ENCODE measurements at places on chromosomes 13 and 19.

DNA sequence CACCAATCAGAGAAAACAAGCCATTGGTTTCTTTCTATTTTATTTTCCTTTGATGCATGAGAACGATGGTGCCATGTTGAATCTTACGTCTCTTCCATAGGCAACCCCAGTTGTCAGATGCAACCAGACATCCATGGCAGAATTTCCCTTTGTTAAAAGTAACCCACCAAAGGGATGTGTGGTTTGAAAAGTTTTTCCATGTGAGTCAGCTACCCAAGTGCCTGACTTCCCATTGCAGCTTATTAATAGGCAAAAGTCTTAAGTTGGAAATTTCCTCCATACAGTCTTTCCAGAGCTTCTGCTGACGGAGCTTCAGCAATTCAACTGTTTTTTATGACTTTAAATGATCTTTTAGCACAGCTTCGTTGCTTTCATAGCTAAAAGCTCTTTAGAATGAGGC lies 73.8 kb upstream of the FAM216B start:
- DNase-seq = no peak

DNA sequence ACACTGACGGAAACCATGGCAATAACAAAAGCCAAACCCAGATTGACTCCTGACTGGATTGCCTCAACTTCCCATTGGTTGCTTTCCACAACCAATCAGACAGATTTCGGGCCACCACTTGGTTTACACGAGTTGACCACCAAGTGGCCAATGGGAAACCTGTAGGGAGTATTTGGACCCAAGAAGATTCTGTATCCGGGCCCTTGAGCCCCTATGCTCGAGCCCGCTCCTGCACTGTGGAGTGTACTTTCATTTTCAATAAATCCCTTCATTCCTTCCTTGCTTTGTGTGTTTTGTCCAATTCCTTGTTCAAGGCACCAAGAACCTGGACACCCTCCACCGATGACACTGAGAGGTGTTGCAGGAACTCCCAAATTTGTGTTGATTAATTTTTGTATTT lies 24.1 kb upstream of the URI1 start:
- DNase-seq = no peak

GRCh38 chr13:111873676-111874178 lies 193.2 kb upstream of the SOX1 start:
- no peak for DNase-seq

DNA sequence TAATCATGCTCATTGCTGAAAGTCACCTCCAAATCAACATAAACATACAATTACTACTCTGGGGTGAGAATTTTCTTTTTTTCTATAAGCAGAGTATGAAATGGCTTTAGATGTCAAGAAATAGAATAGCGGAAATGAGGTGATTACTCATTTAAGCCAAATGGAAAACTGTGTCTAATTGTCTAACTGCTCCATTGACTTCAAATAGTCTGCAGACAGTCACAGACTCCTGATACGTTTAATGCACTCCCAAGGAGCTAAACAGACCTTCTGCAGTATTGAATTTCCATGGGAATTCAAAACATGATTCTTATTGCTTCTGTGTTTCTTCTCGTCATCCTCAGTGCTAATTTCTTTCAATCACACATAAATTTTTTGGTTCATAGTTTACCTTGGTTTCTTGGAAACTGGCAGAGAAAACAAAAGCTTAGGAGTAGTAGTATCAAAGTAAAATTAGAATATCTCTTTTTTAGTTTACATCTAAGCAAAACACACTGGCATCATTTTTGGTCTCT lies 865.2 kb upstream of the SLC10A2 start:
- DNase-seq = no peak

GRCh38 chr13:85729296-85729695 lies 69.9 kb downstream of the SLITRK6 start:
- no peak for DNase-seq

GRCh38 chr13:103663996-103664395 lies 597.8 kb upstream of the SLC10A2 start:
- DNase-seq = no peak

GRCh38 chr13:34254366-34254765 lies 436.4 kb downstream of the RFC3 start:
- no peak for DNase-seq

- no peak for DNase-seq
These were observed 24.0 kb downstream of the ZNF564 start for GRCh38 chr19:12527034-12527836.

Data from KG1 (cell line).